ENCODE measurements at places on chromosomes 16 and 17.

GRCh38 chr17:14203388-14203787, 33.3 kb downstream of the CDRT15 start:
- DNase-seq, result no peak

- no peak for DNase-seq
Observed at GRCh38 chr16:81931927-81932326, 79.3 kb downstream of the SDR42E1 start.

DNA sequence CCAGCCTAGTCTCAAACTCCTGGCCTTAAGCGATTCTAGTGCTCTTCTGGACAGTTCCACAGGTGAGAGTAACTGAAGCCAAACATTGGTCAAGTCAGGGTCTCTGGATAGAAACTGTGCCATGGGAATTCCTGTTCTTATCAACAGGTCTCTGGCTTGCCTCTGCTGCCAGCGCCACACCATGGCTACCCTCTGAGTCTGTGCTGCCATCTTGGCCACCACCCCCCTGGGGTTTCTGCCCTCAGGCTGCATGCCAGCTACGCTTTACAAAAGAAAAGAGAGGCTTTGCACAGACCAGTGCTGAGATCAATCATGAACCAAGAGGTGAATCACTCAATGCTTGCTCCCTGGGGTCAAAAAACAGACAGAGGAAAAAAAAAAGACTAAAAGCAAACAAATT, 24.4 kb upstream of the CREBBP start:
- no peak for DNase-seq

- DNase-seq, result no peak
Observed at GRCh38 chr16:71296584-71297340, 7.6 kb upstream of the CMTR2 start.

DNA sequence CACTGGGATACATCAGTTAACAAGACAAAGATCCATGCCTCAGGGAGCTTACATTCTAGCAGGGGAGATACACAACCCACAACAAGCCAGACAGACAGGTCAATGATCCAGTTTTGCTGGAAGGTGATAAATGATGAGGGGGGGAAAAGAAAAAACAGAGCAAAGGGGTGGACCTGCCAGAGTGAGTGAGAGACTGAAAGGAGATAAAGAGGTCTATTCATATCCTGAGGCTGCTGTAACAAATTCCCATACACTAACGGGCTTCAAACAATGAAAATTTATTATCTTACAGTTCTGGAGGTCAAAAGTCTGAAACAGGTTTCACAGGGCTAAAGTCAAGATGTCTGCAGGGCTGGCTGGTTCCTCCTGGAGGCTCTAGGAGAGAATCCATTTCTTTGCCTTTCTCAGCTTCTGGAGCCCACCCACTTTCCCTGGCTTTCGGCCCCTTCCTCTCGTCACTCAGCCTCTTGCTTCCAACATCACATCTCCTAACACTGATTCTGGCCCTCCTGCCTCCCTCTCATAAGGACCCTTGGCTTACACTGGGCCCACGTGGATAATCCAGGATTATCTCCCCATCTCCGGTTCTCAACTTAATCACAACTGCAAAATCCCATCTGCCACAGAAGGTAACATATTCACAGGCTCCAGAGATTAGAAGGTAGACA, 81.5 kb downstream of the GAS7 start:
- DNase-seq, result no peak

DNA sequence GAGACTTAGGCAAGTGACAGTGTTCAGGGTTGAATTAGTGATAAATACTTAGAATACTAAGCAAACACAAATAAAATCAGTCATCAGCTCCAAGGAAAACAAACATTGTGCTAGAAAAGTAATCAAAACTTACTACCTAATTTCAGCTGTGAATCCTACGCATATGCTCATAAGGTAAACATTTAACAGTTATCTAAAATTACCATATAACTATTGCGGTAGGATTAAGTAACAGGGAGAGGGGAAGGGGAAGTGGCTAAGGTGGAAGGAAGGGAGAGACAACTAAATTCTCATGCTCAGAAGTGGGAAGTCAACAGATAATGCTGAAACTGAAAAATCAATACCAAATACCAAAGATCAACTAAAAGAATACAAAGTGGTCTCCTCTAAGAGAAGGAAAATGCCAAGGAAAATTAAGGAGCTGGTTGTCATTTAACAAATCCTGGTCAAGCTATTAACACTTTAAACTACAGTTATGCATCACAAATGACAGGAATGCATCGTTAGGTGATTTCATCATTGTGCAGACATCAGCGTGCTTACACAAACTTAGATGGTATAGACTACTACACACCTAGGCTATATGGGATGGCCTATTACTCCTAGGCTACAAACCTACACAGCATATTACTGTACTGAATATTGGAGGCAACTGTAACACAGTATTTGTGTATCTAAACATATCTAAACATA, 20.0 kb downstream of the USP32 start:
- no peak for DNase-seq

GRCh38 chr17:70099884-70100283, 24.9 kb downstream of the KCNJ16 start:
- DNase-seq, result peak; percentile 33

GRCh38 chr16:47939680-47940079, 216.1 kb downstream of the ABCC12 start:
- no peak for DNase-seq

GRCh38 chr16:87608400-87608985, 6.2 kb downstream of the JPH3 start:
- peak; percentile 86 for DNase-seq

GRCh38 chr17:73944366-73944765, 259.1 kb upstream of the RPL38 start:
- no peak for DNase-seq

DNA sequence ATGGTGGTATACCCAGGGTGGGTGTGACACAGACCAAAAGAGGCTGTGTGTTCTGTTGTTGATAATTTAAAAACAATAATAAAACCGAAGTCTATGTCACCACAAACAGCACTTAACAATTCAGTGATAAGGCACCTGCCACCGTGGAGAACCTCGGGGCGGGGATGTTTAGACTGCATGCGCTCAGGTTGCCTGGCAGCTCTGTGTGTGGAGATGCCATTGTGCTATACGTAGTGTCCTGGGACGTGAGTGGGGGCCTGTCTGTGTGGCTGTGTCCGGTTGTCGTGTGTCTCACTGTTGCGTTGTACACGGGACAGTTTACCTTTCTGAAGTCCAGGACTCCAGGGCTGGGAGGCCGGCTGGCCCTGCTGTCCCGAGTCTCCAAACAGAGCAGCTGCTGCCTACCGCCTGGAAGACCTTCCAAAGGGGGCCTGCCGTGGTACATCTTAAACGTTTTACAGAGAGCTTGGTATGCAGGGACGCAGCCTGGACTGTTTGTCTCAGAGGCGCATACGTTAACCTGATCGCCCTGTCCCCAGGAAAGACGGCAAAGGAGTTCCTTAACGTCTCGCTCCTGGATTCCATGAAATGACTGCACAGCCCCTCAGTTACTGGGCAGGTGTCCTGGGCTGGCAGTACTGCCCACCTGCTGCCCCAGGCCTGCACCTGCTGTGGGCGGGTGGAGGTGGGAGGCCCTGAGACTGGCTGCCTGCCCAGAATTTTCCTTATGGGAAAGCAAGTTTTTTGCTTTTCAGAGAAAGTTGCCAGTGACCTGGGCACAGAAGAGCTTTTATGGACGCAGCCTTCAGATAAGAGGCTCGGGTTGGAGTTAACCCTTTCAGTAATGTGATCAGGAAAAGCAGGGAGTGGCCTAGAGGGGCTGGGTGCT, 19.0 kb downstream of the SPIRE2 start:
- no peak for DNase-seq

GRCh38 chr16:17278988-17279387, 191.8 kb downstream of the XYLT1 start:
- no peak for DNase-seq

DNA sequence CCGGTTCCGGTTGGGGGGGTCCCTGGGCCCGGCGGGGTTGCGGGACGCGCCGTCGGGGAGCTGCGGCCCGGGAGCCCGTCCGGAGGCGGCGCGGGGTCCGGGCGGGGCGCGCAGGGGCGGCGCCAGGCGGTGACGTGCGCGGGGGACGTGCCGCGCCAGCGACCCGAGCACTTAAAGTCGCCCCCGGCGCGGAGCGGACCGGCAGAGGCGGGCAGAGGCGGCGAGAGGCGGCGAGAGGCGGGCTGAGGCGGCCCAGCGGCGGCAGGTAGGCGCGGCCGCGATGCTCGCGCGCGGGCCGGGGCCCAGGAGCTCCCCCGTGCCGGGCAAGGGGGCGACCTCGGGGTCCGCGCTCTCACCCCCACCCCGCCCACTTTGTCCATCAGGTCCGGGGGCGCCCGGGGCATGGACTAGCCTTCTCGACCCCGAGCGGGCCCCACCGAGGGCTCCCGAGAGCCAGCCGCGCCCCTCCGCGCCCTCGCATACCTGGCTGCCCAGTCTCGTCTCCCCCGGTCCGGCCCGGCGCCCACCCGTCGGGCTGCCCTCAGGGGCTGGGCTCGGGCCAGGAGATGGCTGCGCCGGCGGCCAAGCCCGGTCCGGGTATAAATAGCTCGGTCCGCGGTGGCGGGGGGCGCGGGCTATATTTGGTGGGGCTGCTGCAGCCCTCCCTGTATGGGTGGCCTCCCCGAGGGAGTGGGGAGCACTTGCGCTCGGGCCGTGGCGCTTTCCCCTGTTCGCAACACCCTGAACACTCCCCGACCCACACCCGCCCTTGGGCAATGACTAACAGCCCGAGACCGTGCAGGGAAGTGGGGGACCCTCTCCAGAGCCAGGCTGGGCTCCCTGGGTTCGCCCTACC, at the start of gene SLC16A3:
Gene SLC16A3 (plus strand): TSS at position 201 of the 856 bp plus-strand sequence. CDS start 6,967 bp downstream, outside the sequence.
- DNase-seq, result peak; percentile 62

DNA sequence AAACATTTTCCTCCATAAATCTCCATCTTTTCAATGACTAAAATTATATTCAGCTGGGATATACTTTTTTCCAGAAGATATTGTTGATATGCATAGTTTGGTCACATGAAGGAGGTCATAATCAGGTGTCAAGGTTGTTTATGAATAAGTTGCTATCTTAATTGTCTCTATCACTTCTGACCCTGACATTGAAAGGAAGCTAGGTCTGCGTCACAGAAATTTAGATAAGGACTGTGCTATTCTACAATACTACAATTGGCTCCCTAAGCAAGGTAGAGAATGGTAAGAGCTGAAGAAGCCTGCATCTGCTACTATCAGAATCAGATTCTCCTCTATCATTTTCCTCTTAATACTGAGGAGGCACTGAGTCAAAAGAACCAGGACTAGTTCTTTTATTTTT, 67.5 kb downstream of the CACNG1 start:
- no peak for DNase-seq

DNA sequence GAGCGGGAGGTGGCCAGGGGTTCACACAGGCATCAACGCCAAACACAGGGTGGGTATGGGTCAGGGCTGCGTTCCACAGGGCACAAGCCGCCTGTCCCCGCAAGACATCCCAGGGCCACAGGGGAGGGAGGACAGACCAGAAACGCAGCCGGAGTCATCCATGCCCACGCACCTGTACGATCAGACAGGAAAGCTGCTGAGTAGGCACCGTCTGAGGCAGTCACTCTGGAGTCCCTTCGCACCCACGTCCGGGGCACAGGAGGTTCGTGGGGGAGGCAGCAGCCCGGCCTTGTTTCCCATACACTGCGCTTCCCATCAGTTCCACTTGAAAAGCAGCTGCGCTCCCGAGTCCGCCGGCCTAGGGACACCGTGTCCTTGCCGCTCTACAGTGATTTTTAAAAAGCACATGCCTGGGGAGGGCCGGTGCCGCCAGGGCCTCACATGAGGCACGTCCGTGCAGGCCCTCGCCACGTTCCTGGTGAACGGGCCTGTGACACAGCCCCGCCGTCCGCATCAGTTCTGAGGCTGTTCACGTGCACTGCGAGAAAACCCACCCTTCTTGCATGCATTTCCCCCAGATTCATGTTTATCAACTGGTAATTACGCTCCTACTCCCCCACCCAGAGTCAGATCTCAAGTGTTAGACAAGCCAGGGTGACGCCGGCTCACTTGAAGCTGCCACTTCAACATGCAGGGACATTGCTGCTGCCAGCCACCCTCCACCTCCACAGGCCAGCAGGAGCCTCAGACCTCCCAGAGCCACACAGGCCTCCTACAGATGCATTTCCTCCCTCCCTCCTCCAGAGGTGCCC, 34.8 kb downstream of the WDR45B start:
- DNase-seq, result no peak

DNA sequence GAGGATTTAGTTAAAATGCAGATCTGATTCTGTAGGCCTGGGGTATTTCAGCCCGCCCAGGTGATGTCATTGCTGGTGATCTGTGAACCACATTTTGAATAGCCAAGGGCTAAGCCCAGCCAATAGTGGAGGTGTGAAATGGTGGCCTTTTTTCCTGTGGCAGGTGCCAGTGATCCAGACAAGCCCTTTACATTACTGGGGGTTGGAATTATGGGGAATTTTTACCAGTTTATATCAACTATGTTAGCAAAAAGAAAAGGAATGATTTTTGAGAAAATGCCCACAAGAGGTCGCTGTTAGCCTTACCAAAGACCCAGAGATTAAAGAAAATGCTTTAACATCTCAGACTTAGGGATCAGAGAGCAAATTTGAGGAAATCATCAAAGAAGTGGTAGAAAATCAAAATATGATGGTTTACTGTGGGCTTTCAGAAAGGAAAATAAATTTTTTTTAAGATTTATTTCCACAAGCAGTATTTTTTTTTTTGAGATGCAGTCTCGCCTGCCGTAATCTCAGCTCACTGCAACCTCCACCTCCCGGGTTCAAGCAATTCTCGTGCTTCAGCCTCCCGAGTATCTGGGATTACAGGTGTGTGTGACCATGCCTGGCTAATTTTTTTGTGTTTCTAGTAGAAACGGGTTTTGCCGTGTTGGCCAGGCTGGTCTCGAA, 3.9 kb downstream of the VPS35L start:
- DNase-seq, result peak; percentile 26

DNA sequence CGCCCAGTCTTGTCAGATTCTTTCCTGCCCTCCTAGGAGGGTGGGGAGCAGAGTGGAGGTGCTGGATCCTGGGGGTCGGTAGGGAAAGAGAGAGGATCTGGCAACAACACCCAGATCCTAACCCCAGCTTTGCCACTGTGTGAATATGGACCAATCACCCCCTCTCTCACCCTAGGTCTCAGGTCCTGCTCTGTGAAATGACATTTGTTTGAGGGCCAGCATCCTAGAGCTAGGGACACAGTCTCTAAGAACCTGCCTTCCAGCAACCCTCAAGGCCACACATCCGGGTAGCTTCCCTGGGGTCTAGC, 28.4 kb upstream of the MAP3K14 start:
- DNase-seq, result no peak

DNA sequence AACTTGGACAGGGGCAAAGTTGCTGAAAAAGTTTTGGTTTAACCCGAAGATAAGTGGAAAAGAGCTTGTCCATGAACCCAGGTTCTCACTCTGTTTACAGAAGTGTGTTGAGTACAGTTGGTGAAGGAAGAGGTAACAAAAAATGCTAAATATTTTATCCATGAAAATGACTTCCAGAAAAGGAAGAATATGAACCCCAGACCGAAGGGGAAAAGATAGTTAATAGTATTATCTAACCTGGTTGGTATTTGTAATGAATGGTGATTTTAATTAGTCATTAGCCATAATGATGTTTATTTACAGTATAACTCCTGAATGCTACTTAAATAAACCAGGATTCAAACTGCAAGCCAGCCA, 574 bp upstream of the TMEM106A start:
- no peak for DNase-seq

GRCh38 chr16:19520861-19521331, 1.0 kb downstream of the GDE1 start:
- no peak for DNase-seq
